Stimulated activated CD4-positive, alpha-beta T cell treated with anti-CD3 and anti-CD28 coated beads, Interleukin-15, amount 100 ng/mL, for 1 hour (primary cell): ENCODE measurements at places on chromosomes 12 and 14.

- no peak for DNase-seq
These were observed 68.0 kb upstream of the HMGA2 start for GRCh38 chr12:65756267-65756666.

GRCh38 chr12:102093319-102093718 is 26.6 kb downstream of the NUP37 start:
- DNase-seq: no peak

- no peak for DNase-seq
These were observed 61.7 kb upstream of the C14orf180 start for GRCh38 chr14:104517867-104518266.

DNA sequence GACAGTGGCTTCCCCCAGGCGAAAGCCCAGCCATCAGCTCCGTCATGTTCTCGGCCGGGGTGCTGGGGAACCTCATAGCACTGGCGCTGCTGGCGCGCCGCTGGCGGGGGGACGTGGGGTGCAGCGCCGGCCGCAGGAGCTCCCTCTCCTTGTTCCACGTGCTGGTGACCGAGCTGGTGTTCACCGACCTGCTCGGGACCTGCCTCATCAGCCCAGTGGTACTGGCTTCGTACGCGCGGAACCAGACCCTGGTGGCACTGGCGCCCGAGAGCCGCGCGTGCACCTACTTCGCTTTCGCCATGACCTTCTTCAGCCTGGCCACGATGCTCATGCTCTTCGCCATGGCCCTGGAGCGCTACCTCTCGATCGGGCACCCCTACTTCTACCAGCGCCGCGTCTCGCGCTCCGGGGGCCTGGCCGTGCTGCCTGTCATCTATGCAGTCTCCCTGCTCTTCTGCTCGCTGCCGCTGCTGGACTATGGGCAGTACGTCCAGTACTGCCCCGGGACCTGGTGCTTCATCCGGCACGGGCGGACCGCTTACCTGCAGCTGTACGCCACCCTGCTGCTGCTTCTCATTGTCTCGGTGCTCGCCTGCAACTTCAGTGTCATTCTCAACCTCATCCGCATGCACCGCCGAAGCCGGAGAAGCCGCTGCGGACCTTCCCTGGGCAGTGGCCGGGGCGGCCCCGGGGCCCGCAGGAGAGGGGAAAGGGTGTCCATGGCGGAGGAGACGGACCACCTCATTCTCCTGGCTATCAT is 663 bp downstream of the PTGER2 start:
- DNase-seq: peak; percentile 11

GRCh38 chr14:65106736-65107135 is 4.4 kb upstream of the MAX start:
- DNase-seq: no peak

DNA sequence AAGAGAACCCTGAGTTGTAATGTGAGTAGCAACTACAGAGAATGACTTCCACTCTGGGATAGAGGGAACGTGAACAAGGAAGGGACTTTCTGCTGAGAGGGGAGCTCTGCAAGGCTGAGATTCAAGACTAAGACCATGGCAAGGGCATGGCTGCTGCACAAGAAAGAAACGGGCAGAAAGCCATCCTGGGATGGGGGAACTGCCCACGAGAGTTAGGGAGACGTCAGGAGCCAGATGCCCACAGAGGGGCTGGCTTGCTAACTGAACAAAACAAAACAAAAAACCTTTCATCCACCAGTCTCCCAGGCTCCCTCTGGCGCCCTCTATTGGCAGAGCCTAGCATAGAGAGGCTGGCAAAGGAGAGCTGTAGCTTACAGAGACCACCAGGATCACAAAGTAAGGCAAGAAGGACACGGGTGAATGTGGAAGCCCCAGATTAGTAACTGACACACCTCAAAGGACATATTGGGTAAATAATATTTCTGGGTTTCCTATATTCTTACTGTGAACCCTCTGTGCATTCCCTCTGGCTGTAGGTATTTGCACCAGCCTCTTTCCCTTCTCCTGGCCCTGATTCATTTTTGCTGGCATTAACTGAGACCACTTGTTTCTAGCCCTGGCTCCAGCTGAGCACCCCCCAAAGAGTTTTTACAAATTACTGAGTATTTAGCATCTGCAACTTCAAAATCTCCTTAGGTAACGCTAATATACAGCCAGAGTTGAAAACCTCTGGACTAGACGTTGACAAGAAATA is 338.3 kb downstream of the EMP1 start:
- no peak for DNase-seq

DNA sequence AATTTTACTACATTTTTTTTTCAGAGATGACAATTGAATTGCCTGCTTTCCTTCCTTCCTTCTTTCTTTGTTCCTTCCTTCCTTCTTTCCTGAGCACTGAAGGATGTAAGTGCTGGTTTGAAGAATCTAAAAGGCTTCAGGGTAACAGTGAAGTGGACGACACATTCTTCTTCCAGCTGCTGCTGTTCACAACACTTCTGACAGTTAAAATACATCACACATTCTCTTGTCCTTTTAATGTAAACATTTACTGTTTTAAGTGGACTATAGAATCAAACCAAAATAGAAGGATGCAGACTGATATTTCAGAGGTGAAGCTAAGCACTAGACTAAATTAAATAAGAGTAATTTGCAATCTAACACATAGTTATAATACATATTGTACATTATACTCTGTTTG is 151.5 kb downstream of the MSRB3 start:
- DNase-seq: no peak

DNA sequence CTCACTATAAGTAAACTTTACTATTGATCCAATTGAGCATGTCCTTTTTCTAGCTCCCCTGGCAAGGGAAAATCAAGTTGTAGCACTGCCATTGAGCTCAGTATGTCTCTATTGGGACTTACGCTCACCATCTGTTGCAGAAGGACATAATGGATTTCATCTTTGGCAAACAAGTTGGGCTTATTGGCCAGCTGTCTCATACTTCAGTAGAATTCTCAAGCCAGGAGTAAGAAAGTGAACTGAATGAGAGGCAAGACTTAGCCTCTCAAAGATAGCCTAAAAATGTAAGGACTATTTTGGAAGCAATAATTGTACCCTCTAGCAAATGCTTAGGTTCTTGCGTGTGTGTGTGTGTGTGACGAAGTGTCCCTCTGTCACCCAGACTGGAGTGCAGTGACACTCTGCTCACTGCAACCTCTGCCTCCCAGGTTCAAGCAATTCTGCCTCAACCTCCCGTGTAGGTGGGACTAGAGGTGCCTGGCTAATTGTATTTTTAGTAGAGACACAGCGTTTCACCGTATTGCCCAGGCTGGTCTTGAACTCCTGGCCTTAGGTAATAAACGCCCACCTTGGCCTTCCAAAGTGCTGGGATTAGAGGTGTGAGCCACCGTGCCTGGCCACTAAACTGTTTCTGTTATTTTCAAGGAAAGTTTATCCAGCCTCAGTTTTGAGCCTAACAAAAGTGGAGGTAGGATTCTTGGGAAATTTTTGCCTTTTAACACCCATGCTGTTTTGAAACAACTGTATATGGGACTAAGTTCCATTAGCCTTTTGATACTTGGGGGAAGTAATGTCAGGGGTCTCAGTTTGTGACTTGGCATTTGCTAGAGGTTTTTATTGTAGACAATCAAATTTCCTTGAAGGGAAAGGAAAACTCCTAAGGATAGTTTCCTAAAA is 7.0 kb downstream of the HNRNPA1 start:
- no peak for DNase-seq

DNA sequence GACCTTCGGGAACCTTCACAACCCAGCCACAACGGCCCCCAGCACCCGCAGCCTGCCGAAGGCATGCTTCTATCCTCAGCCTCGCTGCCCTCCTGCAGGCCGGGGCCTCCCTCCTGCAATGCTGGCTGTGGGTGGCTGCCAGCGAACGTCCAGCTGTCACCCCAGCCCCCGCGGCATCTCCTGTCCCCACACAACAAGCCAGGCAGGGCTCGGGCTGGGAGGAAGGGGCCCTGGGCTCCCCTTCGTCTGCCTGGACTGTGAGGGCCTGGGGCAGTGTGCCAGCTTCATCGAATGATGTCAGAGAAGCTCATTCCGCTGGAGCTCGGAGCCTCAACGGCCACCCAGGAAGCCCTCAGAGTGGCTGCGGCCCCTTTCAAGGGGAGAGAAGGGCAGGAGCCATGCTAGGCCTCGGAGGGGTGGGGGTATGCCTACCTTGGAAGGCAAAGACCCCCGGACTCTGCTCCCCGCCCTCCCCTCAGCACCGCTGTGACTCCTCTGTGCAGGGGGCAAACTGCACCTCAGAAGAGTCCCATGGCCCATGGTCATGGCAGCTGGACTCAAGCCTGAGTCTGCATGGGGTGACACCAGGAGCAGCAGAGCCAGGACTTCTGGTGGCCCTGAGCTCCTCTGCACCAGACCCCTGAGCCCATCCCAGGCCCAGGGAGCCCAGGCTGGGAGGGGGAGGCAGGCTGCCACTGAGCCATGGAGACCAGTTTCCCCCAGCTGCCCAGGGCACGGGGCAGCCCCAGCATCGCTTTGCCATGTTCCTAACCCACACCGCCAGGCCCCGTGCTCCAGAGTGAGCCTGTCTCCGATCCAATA is 24.7 kb upstream of the C14orf180 start:
- no peak for DNase-seq

- DNase-seq: no peak
These were observed 44.7 kb upstream of the CRACR2A start for GRCh38 chr12:3797531-3798048.

GRCh38 chr12:101209319-101210302 is at the start of gene SLC5A8:
SLC5A8 (minus strand) TSS chr12:101210238; CDS start chr12:101209848, 390 bp downstream.
- no peak for DNase-seq

DNA sequence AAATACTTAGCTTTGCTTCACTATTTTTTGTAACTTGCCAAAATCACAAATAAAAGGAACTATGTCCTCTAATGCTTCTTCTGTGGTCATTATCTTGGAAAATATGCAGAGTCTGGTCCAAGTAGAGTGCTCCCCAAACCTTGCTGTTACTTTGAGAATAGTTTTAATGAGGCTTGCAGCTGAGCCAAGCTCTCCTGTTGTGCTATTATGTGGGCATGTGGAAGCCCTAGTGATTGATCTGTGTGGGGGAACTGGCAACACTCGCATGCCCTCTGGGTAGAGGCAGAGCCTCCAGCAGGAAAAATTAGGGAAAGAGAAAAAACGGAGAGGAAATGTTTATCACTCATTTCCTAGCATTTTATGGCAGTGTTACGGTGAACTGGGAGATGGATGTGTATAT is 473.1 kb downstream of the EGLN3 start:
- DNase-seq: no peak

DNA sequence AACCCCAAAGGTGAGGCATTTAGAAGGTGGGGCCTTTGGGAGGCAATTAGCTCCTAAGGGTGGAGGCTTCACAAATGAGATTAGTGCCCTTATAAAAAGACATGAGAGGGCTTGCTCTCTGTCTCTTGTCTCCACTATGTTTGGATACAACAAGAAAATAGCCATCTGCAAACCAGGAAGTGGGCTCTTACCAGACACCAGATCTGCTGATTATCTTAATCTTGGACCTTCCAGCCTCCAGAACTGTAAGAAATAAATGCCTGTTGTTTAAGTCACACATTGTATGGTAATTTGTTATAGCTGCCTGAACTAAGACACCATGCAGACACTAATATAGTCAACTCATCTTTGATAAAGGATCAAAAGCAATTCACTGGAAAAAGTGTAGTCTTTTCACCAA is 34.4 kb downstream of the TMEM116 start:
- DNase-seq: no peak

GRCh38 chr12:121489874-121490273 is 90.0 kb downstream of the RNF34 start:
- DNase-seq: no peak

DNA sequence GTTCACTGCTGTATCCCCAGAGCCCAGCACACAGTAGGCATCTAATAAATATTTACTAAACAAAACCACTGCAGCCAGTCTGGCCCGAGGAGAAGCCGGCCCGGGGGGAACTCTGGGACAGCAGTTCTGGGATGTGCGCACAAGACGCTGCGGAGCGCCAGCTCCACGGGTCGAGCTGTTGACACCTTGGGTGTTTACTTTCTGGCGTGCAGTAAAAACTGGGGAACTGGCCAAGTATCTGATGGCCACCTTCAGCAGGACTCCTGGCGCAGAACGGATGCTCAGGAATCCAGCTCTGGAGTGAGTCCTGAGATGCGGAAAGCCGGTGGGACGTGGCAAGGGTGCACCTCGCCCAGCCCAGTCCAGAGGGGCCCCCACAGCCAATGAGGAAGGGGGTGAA is 65.6 kb downstream of the NCOR2 start:
- no peak for DNase-seq

DNA sequence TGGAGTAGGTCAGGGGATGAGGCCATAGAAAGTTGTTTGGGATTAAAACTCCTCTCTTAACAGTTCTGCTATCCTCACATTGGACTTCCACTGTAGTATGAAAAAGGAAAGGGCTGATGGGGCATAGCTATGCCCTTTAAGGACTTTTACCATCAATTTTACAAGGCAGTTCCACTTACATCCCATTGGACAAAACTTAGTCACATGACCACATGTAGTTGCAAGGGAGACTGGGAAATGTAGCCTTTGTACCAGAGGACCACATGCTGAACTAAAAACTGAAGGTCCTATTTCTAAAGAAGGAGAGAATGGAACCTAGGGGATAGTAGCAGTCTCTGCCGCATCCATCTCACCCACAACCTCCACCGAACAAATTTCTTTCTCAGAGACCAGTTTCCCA is 6.8 kb upstream of the SLC5A8 start:
- no peak for DNase-seq

- no peak for DNase-seq
These were observed 1100.3 kb downstream of the BCL11B start for GRCh38 chr14:98171654-98172053.

DNA sequence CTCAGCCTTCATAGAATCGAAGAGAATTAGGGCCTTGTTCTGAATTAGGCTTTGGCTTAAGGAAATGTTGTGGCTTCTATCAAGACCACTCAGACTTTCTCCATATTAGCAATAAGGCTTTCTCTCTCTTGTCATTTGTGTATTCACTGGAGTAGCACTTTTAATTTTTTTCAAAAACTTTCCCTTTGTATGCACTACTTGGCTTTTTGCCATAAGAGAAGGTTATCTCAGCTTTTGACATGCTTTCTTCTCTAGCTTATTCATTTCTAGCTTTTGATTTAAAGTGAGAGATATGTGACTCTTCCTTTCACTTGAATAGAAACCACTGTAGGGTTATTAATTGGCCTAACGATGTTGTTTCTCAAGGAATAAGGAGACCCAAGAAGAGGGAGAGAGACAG is 244.2 kb downstream of the GPHN start:
- no peak for DNase-seq

DNA sequence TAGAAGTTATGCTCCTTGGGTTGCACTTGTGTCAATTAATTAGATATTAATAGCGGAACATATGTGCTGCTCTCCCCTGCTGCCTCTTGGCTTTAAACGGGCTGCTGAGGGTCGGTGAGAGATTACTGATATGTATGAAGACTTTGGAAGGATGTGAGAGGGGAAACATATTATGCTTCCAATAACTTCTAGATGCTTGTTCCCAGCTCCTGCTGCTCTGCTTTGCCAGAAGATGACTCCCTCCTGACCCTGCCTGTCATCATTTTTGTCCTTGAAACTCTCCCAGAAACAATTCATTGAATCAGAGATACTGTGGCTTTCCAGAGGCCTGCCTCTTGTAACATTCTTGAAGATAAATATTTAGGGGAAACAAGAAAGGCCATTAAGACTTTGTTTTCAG is 300.1 kb upstream of the STXBP6 start:
- no peak for DNase-seq
